ENCODE measurements at places on chromosomes 4 and X.

GRCh38 chr4:120218981-120219380 is 152.3 kb upstream of the MAD2L1 start:
- DNase-seq: no peak

GRCh38 chr4:182768838-182769237 is 148.3 kb downstream of the DCTD start:
- DNase-seq: no peak

DNA sequence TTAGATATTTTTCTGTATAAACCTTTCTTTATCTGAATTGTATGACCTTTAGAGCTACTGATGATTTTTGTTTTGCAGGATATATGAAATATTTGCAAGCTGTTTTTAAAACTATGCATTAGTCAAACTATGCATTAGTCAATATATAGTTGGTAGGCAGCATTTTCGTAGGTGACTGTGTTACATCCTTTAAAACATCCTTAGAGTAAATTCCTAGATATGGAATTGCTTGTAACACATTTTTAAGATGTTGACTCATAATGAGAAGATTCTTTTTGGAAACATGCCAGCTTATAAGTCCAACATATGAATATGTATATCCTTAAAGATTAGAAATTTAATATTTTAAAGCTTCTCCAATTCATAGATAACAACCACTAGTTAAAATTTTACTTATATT is 1768.5 kb downstream of the PCDH7 start:
- no peak for DNase-seq

DNA sequence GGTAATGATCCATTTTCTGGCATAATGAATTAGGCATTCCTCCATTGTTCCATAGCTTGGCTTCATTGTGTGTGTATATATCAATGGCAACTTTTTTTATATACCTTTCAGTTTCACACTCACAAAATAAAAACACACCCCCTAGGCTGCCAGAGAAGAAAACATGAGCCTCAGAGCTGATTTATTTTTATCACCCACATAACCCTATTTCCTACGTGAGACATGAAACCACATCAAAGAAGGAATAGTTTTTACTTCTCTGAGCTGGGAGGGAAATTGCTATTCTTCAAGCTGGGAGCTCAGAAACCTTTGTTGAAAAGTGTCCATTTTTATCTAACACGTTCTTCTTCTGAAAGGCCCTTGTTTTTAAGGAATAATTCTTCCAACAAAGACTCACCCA is 126.7 kb upstream of the RAI2 start:
- peak; percentile 17 for DNase-seq

- no peak for DNase-seq
Measured at GRCh38 chr4:18608908-18609533, 587.5 kb upstream of the LCORL start.

GRCh38 chr4:112031712-112032328 is 113.4 kb upstream of the FAM241A start:
- no peak for DNase-seq

Measured in activated CD8-positive, alpha-beta T cell treated with anti-CD3 and anti-CD28 coated beads, Interleukin-2, amount 10 ng/mL, durations not matched to agents 7 days and 5 days (primary cell).